ENCODE measurements at places on chromosomes 11 and 22.

DNA sequence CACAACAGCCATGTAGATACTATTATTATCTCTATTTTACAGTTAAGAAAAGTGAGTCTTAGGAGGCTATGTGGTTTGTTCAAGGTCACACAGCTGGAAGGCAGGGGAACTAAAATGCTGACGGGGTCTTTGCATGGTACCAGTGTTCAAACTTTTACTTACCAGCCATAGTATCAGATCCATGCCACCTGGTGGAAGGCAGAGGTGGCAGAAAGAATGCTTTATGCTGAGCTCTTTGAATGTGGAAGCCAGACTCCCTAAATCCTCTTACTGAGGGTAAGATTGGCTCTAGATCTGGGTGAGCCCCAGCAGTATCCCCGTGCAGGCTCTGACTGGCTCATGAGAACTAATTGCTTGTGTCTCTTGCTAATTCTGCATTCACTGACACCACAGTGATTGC, 54.3 kb upstream of the NAV2 start:
- no peak for DNase-seq

DNA sequence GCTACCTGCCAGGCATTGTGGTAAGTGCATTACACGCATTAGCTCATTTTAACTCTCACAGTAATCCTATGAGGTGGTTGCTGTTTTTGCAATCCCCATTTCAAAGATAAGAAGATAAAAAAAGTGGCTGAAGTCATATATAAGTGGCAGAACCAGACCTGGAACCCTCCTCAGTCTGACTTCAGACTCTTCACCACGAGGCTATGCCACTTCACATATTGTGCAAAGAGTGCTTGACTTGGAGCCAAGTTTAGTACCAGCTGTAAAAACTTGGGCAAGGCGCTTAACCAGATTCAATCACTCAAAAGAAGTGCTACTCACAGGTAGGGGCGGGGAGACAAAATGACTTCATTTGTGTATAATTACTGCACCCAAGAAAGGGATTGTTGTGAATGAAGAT, 15.3 kb downstream of the BPIFC start:
- no peak for DNase-seq

DNA sequence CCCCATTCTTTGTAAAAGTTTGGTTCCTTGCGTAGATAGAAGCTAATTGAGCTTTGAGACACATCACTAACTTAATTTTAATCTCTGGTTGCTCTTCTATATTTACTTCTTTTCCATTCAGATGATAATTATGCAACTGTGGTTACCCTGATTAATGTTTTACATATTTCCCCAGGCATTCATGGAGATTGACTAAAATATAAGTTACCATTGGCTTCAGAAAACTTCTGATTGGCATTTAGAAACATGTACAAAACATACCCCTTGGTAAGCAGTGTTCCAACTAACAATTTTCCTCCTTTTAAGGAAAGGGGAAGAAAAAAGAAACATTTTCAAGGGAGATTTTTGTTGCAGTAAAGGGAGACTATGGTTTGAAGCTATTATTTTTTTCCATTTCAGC, 43.9 kb downstream of the FAT3 start:
- no peak for DNase-seq

- DNase-seq, result no peak
Measured at GRCh38 chr11:110795112-110795624, 82.9 kb upstream of the ARHGAP20 start.

Measured in GM10248 (cell line).